Thymus (tissue), 14 donors: ENCODE measurements at places on chromosomes 2 and 18. TPM values are rescaled to one million over a fixed set of nuclear protein-coding genes. Genes with fewer than 3 reads are reported as not detected.

Gene CROCC2
- polyA plus RNA-seq: 0.02 TPM

Gene VWA3B
- 0.30 TPM for polyA plus RNA-seq

Gene DPYSL5
- 0.16 TPM for polyA plus RNA-seq

Gene SERPINB10
- polyA plus RNA-seq: 2.5 TPM

Gene BOLL
- polyA plus RNA-seq: not detected

Gene MIB1
- 8.8 TPM for polyA plus RNA-seq

Gene MOGAT1
- not detected for polyA plus RNA-seq

Gene MPV17
- polyA plus RNA-seq: 94.1 TPM

Gene CCDC74B
- polyA plus RNA-seq: 7.1 TPM

Gene DNAJC5G
- 0.02 TPM for polyA plus RNA-seq

Gene EEF1B2
- polyA plus RNA-seq: 802 TPM
